ENCODE measurements at places on chromosomes 4 and X.

GRCh38 chrX:38577738-38578137 is 16.4 kb downstream of the TSPAN7 start:
- no peak for DNase-seq

GRCh38 chr4:30718641-30719453 is 1.3 kb upstream of the PCDH7 start:
- DNase-seq = no peak

DNA sequence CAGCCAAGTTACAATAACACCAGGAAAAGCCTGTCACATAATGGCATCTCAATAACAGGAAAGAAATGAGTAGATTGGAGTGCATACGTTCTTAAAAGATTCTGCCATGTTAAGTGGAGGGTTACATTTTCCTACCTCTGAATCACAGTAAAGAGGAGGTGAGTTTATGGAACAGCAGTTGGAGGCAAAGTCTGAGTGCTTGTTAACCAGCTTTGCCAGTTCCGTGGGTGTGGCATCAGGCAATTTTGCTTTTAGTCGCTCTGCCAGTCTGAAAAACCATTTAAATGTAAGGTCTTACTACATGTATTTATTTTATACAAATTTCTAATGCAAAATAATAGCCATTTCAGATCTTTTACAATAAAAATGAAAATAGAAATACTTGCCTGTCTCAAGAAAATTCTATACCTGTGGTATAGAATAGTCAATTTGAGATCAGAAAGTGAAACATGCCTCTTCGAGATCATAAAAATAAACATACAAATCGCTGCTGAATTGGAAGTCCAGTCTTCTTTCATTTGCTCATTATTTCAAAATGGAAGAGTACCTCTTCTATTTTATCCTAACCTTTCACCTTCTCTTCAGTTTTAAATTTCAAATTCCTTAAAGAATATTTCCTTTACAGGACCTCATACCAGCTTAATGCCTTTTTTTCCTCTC is 31.4 kb downstream of the GC start:
- no peak for DNase-seq

- DNase-seq = no peak
These were observed 171.0 kb upstream of the ATOH1 start for GRCh38 chr4:93657527-93657926.

GRCh38 chrX:131827935-131828334 is 195.2 kb upstream of the STK26 start:
- DNase-seq = peak; percentile 72
